B cell (primary cell): ENCODE measurements at places on chromosomes 11 and 22.
A peak's percentile ranks its signal among the peaks of the same experiment; 100 is the strongest.

DNA sequence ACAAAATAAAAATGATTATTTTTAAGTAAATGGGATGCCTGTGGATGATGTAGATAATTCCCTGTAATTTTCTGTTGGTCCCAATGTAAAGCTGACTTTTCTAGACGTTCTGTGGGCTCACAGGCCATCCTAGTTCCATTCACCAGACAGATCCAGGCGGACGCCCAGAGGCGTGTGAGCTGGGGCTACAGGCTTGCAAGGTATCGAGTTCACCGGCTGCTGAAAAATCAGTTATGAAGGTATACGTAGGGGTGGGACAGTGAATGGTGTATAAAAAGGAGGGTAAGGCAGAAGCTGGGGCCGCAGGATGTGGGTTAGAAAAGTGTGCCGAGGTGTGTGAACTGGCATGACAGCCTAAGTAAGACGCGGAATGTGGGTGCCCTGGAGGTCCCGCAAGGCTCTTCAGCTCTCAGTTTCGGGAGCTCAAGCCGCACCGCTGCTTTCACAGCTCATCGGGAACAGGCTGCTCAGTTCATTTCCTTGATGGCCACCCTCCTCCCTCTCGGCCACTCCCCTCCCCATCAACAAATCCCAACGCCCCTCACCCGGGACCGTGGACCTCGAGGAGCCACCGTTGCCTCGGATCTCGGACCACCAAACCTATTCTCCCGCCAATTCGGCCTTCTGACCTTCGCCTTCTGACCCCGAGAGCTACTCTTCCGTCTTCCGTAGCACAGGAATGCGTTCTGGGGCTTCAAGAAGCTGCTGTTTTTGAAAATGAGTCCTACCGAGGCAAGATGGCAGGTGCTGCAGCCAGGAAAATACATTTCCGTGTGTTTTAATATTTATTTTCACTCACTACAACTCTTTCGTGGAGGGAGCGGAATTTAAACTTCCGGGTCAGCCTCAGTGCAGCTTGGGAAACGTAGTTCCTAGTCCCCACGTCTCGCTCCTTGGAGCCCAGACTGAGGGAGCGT lies at the start of gene XNDC1N:
TSS of gene XNDC1N (minus strand) at position 775 of the 917 bp plus-strand sequence. CDS start 5,241 bp downstream, outside the sequence.
- no peak for DNase-seq

- no peak for DNase-seq
Measured at GRCh38 chr11:27619039-27619574, 81.1 kb downstream of the BDNF start.

- no peak for DNase-seq
Measured at GRCh38 chr11:36622431-36623136, 24.5 kb upstream of the RAG2 start.

DNA sequence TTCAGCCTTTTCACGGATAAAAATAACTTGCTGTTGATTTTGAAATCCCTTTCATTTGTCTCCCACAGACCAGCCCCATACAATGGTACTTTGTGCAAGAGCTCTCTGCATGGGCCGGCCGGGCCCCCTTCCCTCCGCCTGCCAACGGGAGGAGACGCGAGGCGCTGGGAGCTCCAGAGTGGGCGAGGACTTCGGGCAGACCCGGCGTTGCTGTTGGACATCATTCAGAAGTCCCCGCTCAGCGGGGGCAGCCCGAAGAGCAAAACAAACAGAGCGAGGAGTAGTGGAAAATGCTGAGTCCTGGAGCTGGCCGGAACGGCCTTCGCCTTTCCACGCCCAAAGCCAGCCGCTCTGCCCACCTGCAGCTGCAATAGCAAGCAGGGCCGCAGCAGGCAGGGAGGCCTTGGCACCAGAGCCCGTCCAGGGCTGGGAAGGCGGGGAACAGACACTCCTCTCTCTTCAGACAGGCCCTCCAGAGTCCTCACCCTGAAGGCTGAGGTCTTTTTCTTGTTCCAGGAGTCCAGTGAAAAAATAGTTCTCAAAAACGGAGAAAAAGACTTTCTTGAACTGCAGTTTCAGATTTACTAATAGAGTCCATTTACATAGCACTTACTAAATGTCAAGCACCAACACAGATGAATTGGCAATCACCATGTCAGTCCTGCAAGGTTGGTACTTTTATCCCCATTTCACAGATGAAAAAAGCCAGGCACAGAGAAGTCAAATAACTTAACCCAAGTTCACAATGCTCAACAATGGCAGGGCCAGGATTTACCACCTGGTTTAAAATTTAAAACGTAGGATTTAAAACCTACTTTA lies 135.5 kb downstream of the ETS1 start:
- no peak for DNase-seq

- no peak for DNase-seq
Measured at GRCh38 chr22:25453557-25453956, 110.9 kb upstream of the GRK3 start.

DNA sequence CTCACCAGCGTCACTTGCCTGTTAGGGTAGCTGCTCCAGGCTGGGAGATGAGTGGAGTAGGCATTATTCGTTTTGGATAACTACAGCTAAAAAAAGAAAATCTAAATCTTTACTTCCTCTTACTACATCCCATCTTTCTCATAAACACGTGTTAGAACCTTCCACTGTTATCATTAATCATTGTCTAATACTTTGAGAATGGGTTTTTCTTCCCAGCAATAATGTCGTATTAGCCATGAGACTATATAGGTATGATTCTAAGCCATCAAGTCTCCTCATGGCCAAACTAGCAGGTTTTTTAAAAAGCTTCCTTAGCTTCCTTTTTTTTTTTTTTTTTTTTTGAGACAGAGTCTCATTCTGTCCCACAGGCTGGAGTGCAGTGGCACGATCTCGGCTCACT lies 3.9 kb upstream of the TEF start:
- no peak for DNase-seq

- DNase-seq, result peak; percentile 56
Measured at GRCh38 chr22:23119494-23120414, 22.0 kb downstream of the RSPH14 start.

GRCh38 chr22:28142361-28142961 lies 223.4 kb upstream of the PITPNB start:
- DNase-seq, result no peak

DNA sequence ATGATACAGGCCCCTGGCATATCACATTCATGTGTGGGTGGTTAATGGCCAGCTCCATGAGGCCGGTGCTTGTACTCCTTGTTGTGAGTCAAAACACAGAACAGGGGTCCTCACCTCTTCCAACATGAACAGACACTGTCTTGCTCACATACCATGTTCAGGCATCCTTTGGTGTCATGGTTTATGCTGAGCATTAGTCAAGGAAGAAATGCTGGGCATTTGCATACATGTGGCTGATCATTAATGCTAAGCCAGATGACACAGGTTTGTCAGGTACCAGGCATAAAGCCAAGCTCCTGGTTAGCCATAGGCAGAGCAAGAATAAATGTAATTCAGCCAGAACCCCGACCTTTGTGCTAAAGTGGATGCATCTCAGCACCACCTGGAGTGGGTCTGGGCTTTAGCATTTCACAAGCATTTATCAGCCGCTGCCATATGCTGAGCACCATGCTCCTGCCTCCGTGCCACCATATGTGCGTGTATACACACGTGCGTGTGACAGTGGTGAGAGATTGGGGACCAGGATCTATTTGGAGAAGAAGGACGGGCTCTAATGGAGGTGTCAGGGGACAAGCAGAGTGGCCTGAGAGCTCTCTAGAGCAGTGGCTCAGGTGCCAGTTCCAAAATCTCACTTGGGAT lies 55.0 kb downstream of the MICAL2 start:
- no peak for DNase-seq

- no peak for DNase-seq
Measured at GRCh38 chr11:30351061-30351460, 28.2 kb downstream of the ARL14EP start.

- DNase-seq, result no peak
Measured at GRCh38 chr11:61037441-61038093, 64.7 kb upstream of the CD5 start.

DNA sequence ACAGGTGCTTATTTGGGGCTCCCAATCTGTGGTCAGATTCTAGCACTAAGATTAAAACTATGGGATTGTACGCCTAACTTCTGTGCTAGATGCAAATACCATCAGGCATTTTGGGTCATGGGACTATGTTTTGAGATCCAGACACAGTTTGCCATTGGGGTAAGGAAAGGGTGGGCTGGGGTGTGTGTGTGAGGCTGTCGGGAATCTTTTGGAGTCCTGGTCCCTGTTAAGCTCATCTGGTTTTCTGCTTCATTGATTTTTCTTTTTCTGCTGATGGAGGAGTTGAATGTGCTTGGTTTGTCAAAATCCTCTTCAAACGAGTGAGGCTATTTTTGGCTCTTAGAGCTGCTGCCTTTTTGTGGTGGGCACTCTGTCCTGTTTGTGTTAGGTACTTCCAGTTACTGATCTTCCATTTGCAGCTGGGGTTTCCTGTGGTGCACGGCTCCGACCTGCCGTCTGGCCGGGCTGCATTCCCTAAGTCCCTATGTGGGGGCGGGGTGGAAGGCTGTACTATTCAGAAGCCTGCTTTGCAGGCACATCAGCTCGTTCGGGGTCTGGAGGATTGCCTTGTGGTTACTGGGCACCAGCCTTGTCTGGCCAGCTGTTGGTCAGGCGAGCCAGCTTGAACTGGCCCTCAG lies 2.9 kb downstream of the BCR start:
- no peak for DNase-seq

GRCh38 chr11:65357856-65358356 lies 3.4 kb downstream of the TIGD3 start:
- no peak for DNase-seq

DNA sequence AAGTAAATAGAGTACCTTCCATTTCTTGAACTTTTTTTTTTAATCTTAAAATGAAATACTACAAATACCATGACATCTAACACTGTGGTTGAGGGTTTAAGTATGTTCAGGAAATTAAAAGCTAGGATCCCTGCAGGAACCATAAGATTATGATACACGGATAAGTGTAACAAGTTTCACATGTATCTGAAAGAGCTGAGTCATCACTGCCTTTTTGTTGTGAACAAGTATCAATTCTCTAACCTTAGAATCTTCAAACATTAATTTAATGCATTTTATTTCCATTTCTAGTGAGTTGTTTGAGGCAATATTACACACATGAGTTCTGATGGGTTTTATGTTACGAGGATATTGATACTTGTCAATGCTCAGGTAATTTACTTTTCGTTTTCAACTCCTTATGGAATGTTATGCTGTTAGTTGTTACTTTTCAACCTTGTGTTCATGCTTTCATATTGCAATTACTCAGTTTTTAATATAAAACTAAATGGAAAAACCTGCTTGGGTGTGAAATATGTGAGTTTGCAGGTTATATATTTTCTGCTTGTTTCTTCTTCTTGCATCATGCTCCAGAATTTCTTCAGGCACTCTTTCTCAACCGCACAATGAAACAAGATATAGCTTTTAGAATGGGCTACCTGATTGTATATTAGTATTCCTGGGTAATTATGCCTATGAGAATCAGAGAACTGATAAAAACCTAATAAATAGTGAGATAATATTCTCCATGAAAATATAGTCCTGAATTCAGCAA lies 361.3 kb upstream of the MTNR1B start:
- no peak for DNase-seq

GRCh38 chr22:19974935-19975706 lies 33.5 kb upstream of the TXNRD2 start:
- no peak for DNase-seq

GRCh38 chr11:114061048-114061680 lies 1.7 kb downstream of the ZBTB16 start:
- peak; percentile 43 for DNase-seq

DNA sequence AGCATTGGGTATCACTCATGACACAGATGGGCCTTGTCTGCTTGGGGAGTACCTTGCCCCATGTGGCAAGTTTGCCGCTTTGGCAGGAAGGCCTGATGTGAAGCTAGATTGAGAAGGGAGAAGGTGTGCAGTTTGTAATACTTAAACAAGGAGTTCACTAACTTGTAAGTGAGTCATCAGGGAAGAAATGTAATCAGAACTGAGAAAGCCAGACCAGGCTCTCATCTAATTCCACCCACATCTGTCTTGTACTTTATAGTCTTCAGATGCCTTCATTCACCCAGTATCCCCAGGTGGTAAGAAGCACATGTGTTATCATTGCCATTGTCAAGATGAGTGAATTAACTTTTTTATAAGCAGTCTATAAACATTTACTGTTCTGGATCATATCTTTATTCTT lies 116.0 kb upstream of the DDI1 start:
- no peak for DNase-seq

- DNase-seq, result peak; percentile 83
Measured at GRCh38 chr22:30920407-30920806, 48.2 kb downstream of the MORC2 start.

DNA sequence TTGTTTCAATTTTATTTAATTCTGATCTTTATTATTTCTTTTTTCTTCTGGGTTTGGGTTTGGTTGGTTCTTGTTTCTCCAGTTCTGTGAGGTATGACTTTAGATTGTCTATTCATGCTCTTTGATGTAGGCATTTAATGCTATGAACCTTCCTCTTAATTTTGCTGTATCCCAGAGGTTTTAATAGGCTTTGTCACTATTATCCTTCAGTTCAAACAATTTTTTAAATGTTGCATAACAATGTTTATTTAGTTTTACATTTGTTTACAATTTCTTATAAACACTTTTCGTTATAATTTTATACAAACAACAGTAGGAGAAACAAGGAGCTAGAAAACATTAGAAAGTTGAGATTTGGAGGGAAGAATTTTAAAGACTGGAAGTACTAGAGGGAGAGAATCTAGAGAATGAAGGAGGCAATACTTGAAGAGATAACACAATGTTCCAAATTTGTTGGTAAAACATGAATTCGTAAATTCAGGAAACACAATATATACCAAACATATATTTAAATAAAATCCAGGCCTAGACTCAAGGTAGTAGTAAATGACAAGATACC lies 96.2 kb upstream of the SERPIND1 start:
- no peak for DNase-seq

GRCh38 chr11:57974848-57975601 lies 48.7 kb upstream of the OR9Q1 start:
- no peak for DNase-seq

DNA sequence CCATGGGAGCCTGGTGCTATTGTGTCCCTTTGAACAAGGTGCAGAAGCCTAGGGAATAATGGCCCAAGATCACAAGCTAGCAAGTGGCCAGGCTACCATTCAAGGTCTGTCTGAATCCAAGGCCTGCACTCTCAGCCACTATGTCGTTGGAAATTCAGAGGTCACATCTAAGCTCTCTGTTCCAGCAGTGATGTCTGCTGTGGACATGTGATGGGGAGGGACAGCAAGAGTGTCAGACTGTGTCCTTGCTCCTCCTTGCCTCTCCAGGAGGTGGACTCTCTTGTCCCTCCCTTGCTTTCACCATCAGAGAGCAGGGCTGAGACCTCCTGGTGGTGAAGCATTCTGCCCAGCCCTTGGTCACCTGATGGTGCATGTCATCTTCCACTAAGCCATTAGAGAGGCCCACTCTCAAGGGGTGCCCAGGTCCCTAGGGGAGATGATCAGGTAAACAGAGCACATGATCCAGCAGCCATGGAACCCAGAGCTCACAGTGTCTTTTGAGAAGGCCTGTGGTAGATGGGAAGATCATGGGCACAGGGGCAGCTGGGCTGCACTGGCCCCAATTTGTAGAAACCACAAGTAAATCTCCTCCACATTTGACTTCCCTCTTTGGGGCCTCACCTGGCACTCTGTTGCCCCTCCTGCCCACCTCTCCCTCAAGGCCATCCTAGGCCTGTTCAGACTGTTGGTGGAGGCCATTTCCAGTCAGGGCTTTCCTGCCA lies 37.1 kb upstream of the SUSD2 start:
- DNase-seq, result no peak

GRCh38 chr11:131253142-131253655 lies 117.2 kb upstream of the NTM start:
- no peak for DNase-seq
